Stimulated activated CD8-positive, alpha-beta memory T cell treated with anti-CD3 and anti-CD28 coated beads, Interleukin-7, amount 100 ng/mL, for 24 hours (primary cell): ENCODE measurements at places on chromosomes 7 and 10.

DNA sequence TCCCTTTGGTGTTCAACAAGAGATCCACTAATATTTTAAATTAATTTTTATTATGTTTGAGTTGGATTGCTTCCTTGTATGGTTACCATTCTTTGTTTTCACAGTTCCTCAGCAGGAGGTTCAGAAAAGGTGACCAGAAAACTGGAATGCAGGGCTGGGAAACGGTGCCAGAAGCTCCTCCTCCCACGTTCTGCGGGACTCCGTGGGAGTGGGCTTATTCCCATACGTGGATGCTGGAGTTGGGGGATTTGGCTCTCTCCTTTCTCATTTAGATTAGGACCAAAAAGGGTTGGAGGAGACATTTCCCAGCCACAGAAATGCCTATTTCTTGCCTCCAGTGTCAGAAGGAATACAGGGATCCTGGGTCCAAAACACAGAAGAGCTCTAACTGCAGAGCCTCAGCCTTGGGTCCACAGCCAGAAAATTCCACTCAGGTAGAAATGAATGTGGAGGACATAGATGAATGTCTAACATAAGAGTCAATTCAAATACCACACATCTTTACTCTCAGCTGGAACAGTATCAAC, 56.0 kb downstream of the SORBS1 start:
- no peak for DNase-seq

DNA sequence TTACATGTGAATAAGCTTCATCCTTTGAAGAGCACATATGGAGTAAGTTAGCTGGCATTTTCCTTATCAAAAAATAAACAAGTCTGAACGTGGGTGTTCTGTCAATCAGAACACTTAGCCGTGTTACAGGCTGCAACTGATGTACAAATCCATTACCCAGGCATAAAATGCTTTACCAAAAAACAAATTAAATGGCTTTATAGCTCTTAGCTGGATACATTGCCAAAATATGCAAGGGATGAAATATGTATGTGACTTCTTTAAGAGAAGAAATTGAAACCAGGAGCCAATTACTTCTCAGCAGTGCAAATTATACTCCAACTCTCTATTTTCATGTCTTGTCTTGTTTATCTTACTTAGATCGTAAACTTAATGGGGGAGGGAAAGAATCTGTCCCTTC, 214.8 kb downstream of the DGKB start:
- no peak for DNase-seq

- DNase-seq: no peak
Observed at GRCh38 chr10:11434324-11434723, 177.1 kb downstream of the USP6NL start.

DNA sequence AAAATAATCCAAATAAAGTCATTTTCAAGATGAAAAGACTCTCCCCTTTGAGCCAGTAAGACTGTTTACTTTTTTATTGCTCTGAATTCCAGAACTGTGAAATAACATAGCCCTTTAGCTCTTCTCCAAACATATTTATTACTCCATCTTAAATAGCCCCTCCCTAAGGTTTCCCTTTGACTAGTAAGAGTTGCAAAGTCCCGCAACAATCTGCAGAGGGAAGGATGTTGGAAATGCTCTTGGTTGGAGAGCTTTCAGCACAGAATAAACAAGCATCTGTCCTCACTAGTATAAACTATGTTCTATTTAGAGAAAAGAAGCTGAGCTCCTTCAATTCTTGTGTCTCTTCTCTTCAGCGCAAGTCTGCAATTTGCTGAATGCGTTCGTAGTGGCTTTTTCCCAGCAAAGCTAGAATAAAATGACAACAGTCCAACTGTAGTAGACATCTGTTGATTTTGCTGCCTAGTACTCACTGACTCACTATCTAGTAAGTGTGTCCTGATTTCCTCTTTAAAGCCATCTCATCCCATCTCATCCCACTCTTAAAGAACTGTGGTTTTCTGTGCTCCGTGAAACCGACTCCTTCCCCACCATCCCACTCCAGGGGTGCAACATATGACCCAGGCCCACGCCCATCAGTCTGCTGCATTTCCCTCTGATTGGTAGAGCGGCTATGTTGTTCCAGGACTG, 104.0 kb downstream of the FAM107B start:
- DNase-seq: no peak

- no peak for DNase-seq
Observed at GRCh38 chr10:18523858-18524257, 127.5 kb downstream of the NSUN6 start.

GRCh38 chr7:116967983-116968382, 14.7 kb downstream of the ST7 start:
- DNase-seq: no peak

GRCh38 chr10:132404911-132405462, 8.0 kb downstream of the PWWP2B start:
- DNase-seq: no peak

GRCh38 chr7:10300577-10300976, 673.1 kb upstream of the PHF14 start:
- DNase-seq: no peak

DNA sequence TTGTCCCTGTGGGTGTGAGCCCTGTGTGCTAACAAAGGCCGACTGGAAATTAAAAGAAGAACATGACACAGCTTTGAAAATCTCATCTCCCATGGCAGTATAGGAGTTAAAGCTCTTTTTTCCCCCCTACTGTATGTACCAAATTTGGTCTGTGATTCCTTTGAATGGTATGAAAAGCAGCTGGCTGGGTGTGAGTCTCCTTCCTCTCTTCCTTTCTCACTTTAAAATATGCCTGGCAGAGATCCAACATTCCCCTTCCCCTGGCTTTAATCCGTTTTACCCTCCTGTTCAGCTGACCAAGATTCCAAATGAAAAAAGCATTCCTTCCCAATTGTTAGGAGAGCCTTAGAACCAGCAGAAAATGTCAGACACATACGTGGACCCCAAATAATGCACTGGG, 225.0 kb upstream of the CELF2 start:
- DNase-seq: no peak

- DNase-seq: no peak
Observed at GRCh38 chr7:89623018-89623672, 531.1 kb upstream of the STEAP1 start.

GRCh38 chr7:138951953-138952352, 29.2 kb downstream of the KIAA1549 start:
- no peak for DNase-seq

DNA sequence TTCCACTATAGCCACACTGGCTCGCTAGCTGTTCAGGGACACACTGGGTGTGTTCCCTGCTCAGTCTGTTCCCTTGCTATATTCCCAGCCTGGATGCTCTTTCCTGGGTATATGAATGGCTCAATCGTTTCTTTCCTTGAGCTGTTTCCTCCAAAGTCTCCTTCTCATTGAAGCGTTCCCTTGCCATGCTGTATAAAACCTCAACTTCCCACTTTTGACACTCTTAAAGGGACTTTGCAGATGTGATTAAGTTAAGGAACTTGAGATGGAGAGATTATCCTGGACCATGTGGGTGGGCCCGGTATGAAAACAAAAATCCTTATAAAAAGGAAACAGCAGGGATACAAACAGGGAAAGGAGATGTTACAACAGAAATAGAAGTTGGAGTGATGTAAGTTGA, 973.1 kb downstream of the LRMDA start:
- DNase-seq: no peak

GRCh38 chr10:26739071-26739631, 41.6 kb downstream of the PDSS1 start:
- DNase-seq: no peak

DNA sequence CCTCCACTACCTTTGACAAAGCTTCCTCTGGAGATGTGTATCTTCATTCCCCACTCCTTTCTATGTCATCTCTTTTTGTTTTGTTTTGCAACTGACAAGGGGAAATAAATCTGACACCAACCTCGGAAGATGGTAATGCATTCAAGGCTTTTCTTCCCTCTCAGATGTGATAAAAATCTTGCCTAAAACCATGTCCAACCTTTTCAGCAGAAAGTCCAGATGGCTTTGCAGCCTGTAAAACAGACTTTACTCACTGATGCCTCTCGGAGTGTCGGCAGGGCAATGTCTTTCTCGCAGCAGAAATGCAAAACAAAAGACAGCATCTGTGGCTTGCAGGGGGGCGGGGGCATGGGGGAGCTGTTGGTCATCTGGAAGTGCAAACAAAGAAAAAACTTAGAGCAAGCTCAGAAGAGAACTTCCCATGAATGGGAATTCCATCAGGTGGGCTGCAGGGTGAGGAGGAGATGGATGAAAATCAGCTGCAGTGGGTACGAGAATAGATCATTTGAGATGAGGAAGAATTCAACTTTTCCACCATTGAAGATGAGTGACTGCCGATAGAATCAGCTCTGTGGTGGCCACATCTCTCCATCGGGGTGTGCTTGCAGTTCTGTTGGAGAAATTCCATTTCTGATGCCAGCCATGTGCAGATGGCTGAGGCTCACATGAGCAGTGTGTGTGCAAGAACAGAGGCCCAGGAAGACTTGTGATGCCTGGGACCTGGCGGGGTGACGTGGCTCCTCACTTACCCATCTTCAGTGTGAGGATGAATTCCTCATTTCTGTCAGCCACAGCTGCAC, 237.7 kb downstream of the WDR37 start:
- DNase-seq: no peak

GRCh38 chr10:102375250-102375649, 20.3 kb upstream of the NFKB2 start:
- DNase-seq: no peak

DNA sequence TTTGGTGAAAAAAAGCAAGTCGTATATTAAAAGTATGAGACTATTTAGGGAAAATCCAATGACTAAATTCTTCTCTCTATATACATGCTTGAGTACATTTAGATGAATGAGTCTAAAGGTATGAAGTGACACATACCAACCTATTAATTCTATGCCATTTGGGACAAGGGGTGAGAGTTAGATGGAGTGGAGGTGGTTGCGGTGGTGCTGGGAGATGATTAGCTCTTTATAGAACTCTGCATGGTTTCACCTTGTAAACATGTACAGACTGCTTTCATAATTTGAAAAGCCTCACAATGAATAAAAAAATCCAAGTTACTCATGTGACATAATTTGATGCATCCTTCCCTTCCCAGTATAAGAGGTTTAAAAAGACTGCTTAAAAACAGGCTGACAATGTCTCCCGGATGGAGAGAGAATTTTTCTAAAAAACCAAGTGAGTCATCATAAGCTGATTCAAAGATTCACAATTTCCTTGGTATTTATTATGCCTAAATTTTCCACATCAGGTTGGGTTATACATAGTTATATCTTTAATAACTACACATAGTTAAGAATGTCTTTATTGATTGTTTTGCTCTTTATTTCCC, 572.8 kb downstream of the REEP3 start:
- DNase-seq: no peak

GRCh38 chr7:37039131-37039749, 314.9 kb upstream of the AOAH start:
- no peak for DNase-seq

DNA sequence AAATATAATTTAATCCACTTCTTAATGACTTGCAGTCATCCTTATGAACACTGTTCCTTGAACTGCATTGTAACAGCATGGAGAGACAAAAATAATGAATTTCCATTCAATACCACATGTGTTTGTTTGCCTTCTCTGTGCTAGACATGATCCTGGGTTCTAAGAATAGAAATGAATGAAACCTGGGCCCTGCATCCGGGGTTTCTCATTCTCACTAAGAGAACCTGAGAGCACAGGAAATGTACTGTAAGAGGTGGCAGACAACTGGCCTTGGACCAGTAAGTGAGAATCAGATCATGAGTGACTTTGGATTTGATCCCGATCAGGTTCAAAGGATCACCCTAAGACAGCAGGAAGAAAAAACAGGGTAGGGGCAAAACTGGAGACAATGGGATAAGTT, 37.2 kb upstream of the CUL1 start:
- no peak for DNase-seq

GRCh38 chr10:12954866-12955265, 46.6 kb downstream of the CCDC3 start:
- no peak for DNase-seq

- DNase-seq: no peak
Observed at GRCh38 chr10:6135039-6135438, 46.2 kb downstream of the RBM17 start.

GRCh38 chr10:75648351-75648750, 216.9 kb downstream of the LRMDA start:
- no peak for DNase-seq

- DNase-seq: no peak
Observed at GRCh38 chr7:35037211-35037525, at the start of gene DPY19L1. Gene DPY19L1 (minus strand): TSS chr7:35037485. CDS start chr7:35037394, 91 bp downstream.

DNA sequence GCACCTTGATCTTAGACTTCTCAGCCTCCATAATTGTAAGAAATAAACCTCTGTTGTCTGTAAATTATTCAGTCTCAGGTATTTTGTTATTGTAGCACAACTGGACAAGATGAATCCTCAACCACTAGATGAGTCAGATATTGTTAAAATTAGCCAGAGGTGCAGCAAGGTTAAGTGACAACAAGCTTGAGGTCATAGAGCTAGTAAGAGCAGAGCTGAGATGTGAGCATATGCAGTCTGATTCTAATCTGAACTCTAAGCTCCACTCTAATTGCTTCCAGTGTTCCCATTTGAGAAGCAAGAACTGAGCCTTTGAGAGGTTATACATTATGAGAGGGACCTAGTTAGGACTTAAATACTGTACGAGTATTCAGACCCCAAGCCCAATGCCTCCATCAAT, 93.1 kb downstream of the FZD1 start:
- no peak for DNase-seq

DNA sequence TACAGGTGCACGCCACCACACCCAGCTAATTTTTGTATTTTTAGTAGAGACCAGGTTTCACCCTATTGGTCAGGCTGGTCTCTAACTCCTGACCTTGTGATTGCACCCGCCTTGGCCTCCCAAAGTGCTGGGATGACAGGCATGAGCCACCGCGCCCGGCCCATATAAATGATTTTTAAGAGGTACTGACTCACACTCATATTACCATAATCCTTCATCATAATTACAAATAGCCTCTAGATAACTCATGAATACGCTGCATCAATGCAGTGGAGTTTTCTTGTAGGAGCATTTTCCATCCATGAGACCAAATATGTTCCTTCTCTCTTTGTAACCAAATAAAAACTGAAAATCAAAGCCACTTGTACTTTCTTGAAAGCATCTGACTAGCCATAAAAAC, 193.3 kb downstream of the GRM8 start:
- no peak for DNase-seq

- DNase-seq: no peak
Observed at GRCh38 chr7:44893710-44894234, 8.4 kb upstream of the PURB start.

GRCh38 chr7:97307521-97308108, 190.1 kb downstream of the SDHAF3 start:
- no peak for DNase-seq

- DNase-seq: peak; percentile 56
Observed at GRCh38 chr10:128035557-128035973, 90.7 kb downstream of the MKI67 start.
